Type B pancreatic cell (in vitro differentiated cells): ENCODE measurements at places on chromosomes 12 and 14. TPM values are rescaled to one million over a fixed set of nuclear protein-coding genes. Genes with fewer than 3 reads are reported as not detected.

DNA sequence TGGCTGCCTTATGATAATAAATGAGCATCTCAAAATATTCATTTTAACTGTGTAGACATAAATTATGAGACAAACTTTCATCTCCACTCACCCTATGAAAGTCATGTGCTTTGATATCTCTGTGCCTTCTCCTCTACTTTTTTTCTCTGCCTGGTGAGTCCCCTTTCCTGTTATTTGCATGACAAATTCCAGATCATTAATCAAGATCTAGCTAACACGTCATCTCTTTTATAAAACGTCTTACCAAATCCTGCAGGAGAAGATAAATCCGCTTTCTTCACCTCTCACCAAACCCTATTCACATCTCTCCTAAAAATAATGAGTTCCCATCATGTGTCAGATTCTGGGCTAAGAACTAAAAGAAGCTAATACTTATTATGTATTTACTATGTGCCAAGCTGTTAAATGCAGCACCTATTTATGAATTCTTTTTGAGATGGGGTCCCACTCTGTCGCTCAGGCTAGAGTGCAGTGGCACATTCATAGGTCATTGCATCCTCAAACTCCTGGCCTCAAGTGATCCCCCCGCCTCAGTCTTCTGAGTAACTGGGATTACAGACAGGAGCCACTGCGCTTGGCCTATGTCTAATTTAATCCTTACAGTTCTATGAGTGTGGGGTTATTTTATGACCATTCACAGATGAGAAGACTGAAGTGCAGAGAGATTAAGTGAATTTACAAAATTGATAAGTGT is 26.7 kb downstream of the SPX start:
- DNase-seq: no peak
- H3K27ac ChIP-seq: no peak overlapping the region
- no peak overlapping the region for H3K4me3 ChIP-seq
- H3K4me1 ChIP-seq: no peaks in the 10 kb centered on the region
- no peaks in the 10 kb centered on the region for H3K36me3 ChIP-seq

The NABP2 gene
- 37.5 and 40.0 TPM in 2 replicates for total RNA-seq

The FAM181A gene
- total RNA-seq: 1.2 TPM in 1 of 2 replicates, not detected in the other

The FZD10 gene
- total RNA-seq: 7.5 and 17.7 TPM in 2 replicates

GRCh38 chr12:101935890-101936746 is 58.7 kb downstream of the DRAM1 start:
- peaks cover 31% of the 10 kb centered on the region for H3K4me1 ChIP-seq
- peak overlapping the region; percentile 20 for H3K27ac ChIP-seq
- DNase-seq: no peak
- peak overlapping the region; percentile 13 for H3K4me3 ChIP-seq

DNA sequence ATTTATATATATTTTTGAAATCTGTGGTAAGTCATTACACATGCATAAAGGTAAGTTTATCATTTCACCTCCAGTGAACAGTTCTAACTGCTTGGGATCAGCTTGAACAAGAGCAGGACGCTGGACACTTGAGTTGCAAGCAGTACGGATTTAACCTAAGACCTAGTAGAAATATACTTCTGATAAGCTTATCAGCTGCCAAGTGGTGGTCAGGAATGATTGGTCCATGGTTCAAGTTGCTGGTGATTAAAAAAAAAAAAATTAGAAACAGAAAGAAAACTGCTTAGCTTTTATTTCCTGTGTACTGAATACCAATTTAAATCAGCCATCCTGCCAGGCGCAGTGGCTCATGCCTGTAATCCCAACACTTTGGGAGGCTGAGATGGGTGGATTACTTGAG is 88.6 kb downstream of the AEBP2 start:
- H3K27ac ChIP-seq: no peak overlapping the region
- peaks cover 8% of the 10 kb centered on the region for H3K36me3 ChIP-seq
- H3K27me3 ChIP-seq: no peaks in the 10 kb centered on the region
- H3K4me1 ChIP-seq: no peaks in the 10 kb centered on the region

DNA sequence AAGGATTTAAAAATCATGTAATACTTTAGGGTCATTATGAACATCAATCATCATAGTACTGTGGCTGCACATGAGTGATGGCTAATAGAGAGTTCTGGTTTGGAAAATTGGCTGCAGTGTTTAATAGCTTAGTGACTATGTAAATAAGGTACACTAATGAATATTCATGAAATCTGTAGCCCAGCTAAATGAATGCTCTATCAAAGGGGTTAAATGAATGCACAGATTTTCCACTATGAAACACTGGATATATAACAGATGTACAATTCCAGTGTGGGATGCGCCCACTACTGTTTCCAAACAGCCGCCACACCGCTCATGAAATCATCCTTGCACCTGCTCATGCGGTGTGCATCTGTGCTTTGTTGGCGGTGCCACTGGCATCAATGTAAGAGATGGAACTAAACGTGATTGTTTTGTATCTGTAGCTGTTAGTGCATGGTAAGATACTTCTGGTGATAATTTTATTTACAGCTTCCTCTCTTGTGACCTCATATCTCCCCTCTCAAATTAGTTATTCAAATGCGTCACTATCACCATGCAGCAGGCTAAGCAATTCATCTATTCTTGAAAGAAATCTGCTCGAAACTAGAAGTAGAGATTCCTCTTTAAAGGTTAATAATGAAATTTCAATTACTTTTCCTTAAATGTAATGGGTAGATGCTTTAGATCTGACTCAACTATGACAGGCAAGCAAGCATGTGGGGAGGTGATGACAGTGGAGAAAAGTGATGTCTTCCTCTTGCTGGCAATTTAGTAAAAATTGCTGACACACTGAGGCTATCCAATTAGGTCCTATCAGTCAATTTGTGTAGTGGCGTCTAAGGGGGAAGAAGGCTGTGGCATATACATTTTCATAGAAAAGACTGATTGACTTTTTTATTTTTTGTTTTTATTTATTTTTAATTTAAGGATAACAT is 433.6 kb downstream of the AEBP2 start:
- peaks cover 8% of the 10 kb centered on the region for H3K36me3 ChIP-seq
- peaks cover 5% of the 10 kb centered on the region for H3K4me1 ChIP-seq
